ENCODE measurements at places on chromosomes 4 and X.
A peak's percentile ranks its signal among the peaks of the same experiment; 100 is the strongest.

DNA sequence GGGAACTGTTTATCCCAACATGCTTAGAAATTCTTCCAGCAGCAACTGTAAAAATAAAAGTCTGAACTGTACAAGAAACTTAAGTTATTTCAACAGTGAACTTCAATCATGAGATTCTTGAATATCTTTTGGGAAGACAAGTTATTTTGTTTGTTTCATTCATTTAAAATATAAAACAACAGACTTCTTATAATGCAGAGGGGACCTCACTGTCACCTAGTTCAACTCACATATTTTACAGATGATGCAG, 14.9 kb downstream of the FAM9C start:
- DNase-seq, result no peak

DNA sequence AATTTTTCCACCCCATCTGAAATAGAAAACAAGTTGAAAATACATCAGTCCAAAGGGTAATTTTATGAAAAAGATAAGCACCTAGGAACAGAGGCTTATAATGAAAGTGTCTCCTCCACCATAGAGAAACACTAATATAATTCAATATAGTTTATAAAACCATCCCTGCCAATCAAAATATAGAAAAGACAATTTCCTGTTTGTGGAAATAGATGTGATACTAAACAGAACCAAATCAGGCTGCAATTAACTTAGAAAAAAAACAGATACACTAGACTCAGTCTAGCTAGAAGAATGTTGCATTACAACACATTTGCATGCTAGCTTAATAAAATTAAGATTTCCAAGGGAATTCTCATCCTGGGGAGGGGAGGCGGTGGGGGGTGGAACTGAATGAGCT, 68.2 kb downstream of the ENOX2 start:
- no peak for DNase-seq

DNA sequence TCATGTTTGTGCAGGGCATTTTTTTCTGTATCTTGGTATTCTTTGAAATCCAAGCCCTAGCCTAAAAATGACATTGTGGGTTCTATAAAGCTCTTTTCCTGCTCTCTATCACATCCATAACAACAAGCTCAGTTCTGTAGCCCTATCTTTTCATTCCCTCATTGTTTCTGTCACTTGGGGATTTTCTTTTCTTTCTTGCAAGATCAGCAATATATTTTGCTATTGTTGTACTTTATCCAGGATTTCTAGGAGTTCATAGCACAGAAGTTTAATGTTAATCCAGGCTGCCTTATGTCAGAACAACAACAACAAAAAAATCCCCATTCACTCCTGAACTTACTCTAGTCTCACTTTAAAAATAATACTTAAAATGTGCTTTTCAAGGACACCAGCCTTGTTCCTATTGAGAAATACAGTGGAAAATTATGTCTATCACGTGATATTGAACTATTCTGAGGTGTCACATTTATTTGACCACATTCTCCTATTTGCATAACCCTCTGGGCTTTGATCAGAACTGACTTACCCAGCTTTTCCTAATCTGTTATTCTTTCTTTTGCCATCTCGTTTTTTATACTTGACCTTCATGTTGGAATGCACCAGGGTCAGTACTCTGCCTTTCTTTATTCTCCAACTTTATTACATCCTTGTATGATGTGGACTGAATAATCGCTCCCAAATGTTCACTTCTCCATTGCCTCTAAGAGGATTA, 112.8 kb downstream of the MAGEB5 start:
- DNase-seq, result no peak

- no peak for DNase-seq
Measured at GRCh38 chrX:70089604-70090297, 27.5 kb downstream of the OTUD6A start.

- DNase-seq, result no peak
Measured at GRCh38 chr4:113576947-113577678, 184.4 kb downstream of the CAMK2D start.

GRCh38 chr4:182190306-182190705, 52.9 kb upstream of the TENM3 start:
- no peak for DNase-seq

DNA sequence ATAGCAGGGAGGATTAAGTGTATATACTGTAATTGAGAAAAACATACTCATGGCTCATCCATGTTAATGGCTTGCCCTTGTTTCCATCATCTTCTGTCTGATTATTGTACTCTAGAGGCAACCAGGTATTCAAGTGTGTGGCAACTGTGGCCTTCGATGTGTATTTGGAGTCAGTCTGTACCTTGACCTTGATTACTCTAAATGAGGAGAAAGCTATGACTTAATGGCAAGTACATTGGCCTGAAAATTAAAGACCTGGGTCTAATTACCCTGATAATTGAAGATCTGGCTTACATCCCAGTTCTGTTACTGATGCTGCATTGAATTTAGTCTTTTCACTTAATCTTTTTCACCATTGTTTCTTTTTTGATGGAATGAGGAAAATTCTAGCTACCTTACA, 409.2 kb downstream of the CCSER1 start:
- peak; percentile 40 for DNase-seq

DNA sequence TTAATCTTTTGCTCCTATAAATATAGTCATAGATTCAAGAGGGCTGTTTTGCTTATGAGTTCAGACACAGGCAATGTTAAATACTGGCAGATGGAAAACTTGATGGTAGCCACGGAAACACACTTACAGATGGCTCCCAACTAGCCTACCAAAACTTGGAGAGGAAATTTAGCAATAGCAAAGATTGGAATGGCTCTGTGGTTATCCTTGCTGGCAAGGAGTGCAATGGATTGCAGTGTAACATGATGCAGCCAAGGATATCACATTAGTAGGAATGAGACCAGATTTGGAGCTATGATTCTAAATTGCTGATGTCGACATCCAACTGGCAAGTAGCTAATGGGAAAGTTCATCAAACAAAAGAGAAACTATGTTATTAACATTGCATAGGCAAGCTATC, 791.0 kb upstream of the DIAPH2 start:
- no peak for DNase-seq

DNA sequence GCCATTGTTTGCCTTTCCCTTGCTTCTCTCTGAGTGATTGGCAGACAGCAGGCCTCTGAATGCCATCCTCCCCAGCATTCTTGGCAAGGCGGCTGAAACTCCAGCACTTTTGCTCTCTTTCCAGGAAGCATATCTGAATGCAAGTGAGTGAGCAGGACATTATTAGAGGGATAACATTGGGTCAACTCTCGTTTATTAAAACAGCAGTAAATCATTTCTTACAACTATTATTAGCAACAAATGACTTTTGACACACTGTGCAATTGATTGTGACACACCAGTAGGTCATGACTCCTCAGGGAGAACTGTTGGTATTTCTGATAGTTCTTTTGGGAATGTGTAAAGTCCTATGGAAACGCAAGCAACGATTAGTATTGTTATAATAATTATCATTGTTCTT, 103.8 kb downstream of the EFNB1 start:
- DNase-seq, result no peak

DNA sequence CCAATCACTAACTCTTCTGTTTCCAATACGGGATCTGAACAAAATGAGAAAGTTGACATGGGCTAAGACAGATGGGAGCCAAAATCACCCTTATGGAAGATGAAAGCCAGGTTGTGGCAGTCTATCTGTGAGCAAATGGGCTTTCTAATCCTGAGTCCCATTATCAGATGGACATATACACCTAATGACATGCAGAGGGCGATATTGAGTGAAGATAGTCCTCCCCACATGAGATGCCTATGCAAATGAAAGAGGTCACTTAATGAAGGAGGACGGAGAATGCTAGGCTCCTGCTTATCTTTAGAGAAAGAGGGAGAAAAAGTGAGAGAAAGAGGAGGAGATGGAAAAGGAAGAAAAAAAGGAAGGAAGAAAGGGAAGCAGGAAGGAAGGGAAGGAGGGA, 547.5 kb downstream of the NLGN4X start:
- no peak for DNase-seq
